NCI-H510A (cell line): ENCODE measurements at places on chromosomes 5 and 9.

DNA sequence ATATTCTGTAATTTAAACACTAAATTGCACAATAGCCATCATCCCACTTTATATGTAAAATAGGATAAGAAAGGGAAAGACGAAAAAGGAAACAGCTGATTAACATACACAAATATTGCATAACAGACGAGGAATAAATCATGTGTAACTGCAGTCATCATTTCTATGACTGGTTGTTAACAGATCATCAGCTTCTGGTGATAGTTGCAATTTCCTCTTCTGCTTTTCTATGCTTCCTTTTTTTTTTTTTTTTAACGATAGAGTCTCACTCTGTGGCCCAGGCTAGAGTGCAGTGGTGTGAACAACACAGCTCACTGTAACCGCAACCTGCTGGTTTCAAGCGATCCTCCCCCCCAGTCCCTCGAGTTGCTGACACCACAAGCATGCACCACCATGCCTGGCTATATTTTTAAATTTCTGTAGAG is 22.5 kb upstream of the JAKMIP2 start:
- no peak for DNase-seq

- DNase-seq: no peak
Observed at GRCh38 chr9:86983620-86984259, 36.4 kb upstream of the GAS1 start.

- no peak for DNase-seq
Observed at GRCh38 chr9:134968011-134968822, 50.5 kb upstream of the FCN1 start.

DNA sequence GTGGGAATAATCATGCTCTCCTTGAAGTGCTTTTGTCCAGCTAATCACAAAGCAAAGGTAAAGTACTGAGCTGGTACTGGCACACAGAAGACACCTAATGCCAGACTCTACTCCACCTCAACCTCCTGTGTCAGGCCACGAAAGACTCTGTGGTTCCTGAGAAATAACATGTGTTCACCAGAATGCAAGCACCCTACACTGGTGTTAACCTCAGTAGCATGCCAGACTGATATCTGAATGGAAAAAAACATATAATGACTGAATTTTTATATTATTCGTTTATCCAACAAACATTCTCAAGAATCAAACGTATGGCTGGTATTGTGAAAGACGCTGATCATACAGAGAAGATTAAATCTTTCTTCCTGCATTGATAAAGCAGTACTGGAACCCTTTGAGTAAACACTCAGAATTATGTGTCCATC is 97.1 kb upstream of the IFNE start:
- no peak for DNase-seq

GRCh38 chr9:131981116-131981776 is 98.4 kb downstream of the MED27 start:
- no peak for DNase-seq

DNA sequence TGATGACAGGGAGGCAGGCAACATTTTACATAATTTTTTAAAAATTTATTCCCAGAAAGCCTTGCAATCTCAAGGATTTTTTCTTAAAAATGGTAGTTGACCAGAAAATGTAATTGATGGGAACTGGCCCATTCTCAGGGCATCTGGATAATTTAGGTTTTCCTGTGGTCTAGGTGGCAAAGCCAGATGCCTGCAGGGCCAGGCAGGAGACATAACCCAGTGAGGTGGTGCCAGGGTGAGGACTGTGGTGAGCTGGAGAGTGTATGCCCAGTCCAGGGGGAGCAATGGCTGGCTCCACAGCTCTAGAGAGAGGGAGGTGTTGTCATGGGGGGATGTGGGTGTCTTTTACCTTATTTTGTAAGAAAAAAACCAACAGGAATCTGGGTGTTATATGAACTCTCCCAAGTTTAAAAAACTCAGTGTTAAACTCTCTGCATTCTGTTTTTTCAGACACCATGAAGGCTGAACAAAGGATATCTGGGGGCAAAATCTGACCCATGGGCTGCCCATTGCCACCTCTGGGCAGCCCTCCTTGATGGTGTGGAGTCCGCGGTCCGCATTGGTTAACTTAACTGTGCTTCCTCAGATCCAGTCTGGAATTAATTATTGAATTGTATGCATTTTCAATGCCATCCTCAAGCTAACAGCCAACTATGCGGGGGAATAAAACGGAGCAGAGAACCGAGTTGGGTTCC is 43.9 kb downstream of the BOD1 start:
- DNase-seq: no peak

DNA sequence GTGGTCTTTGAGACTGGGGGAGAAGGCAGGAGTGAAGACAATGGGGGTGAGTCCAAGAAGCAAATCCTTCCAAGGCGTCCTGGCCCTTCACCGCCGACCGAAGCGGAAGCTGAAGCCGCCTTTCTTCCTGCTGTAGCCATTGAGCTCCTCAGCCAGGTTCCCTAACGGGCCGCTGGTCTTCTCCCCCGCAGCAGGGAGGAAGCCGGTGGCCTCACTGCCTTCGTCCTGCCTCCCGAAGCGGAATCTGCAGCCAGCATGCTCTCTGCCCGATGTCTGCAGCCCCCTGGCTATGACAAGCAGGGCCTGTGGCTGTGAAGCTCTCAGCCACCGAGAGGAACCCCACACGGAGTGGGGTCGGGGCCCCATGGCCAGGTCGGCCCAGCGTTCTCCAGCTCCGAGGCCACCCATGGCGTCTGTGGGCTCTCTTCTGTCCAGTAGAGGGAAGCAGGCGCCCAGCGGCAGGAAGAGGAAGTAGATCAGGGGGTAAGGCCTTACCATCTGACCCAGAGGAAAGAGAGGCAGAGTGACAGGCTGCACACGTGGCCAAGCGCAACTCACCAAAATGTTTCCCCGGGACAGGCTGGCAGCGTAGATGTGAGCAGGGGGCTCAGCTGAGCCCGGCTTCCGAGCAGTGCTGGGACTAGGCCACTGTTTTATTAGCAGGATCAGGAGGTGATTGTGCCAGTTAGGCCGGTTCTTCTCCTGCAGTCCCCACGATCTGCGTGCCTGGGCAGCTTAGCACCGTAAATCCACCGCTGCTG is 3.1 kb downstream of the QRFP start:
- DNase-seq: no peak

GRCh38 chr5:135186662-135187522 is 152.9 kb upstream of the PITX1 start:
- DNase-seq: no peak

- DNase-seq: no peak
Observed at GRCh38 chr9:127942216-127943010, 4.8 kb upstream of the DPM2 start.

DNA sequence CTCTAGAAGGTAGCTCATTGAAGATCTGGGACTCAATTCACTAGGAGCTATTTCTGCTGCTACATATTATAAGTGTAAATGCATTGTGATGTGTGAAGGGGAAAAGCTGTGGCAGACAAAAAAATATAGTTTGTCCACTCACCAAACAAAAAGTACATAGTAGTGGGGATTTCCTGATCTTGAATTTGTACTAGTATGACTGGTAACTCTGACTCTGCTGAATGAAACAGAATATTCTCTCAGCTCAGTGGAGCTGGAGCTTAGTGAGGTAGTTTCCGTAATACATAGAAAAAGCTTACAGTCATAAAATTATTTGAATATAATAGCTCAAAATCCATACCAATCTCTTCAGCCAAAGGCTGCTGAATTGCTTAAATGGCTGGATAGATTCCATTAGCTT is 455.6 kb upstream of the CD180 start:
- DNase-seq: no peak

GRCh38 chr5:33336891-33337636 is 103.7 kb upstream of the TARS1 start:
- DNase-seq: no peak

DNA sequence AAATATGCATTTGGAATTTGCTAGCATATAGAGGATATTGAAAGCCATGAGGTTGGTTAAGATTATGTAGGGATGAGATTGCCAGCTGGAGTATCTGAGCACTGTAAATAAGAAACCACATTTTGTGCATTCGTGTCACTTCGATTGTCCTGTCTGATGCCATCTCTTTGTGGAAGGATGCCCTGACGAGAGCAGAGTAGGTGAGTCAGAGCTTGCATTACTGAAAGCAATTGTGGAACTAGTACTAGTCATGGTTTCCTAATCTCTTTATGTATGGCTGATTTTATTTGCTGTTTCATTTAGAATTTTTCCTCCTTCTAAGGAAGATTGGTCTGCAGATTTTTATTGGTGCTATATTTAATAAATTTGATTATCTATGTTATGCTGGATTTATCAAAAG is 14.5 kb upstream of the TAS2R1 start:
- no peak for DNase-seq

GRCh38 chr5:74934949-74935751 is 69.0 kb upstream of the FAM169A start:
- no peak for DNase-seq

- DNase-seq: no peak
Observed at GRCh38 chr5:114648940-114649339, 287.1 kb downstream of the KCNN2 start.

- DNase-seq: no peak
Observed at GRCh38 chr9:98018347-98018746, 35.2 kb downstream of the ANP32B start.

DNA sequence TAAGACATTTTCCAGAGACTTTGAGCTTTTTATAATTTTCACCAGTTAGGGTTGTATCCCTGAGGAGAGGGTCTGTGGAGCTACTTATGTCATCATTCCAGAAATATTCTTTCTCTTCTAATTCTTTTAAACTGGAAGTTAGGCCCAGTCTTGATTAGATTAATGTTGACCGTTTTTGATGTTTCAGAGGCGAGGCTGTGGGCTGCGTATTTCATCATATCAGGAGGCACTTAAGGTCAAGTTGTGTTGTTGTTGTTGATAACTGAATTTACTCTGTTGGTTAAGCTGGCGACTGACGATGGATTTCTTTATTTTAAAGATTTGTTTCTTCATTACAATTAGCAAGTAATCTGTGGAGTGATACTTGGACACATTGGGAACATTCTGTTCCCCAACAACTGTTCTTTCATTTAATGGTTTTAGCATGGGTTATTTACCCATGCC is 20.1 kb downstream of the IPO11 start:
- no peak for DNase-seq

GRCh38 chr9:121685795-121686377 is 34.5 kb downstream of the DAB2IP start:
- DNase-seq: no peak

- no peak for DNase-seq
Observed at GRCh38 chr5:3362606-3362910, 233.1 kb upstream of the IRX1 start.

- no peak for DNase-seq
Observed at GRCh38 chr5:129511291-129511690, 51.2 kb downstream of the ADAMTS19 start.

DNA sequence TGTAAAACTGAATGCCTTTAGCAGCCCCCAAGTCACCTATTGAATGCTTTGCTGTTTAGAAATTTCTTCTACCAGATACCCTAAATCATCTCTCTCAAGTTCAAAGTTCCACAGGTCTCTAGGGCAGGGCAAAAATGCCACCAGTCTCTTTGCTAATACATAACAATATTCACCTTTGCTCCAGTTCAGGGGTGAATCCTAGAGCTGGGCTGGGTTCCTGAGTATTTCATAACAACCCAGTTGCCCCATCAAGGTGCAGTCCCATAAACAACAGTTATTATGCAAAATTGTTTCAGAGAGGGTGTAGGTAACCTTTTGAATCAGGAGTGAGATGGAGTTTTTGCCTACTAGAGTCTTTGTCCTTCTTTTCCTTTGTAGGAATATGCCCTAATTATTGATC is 19.0 kb upstream of the C1QTNF3 start:
- no peak for DNase-seq
